BE2C (cell line): ENCODE measurements at places on chromosomes 6 and 20.

- DNase-seq = no peak
Observed at GRCh38 chr20:4427940-4428586, 293.6 kb upstream of the PRND start.

DNA sequence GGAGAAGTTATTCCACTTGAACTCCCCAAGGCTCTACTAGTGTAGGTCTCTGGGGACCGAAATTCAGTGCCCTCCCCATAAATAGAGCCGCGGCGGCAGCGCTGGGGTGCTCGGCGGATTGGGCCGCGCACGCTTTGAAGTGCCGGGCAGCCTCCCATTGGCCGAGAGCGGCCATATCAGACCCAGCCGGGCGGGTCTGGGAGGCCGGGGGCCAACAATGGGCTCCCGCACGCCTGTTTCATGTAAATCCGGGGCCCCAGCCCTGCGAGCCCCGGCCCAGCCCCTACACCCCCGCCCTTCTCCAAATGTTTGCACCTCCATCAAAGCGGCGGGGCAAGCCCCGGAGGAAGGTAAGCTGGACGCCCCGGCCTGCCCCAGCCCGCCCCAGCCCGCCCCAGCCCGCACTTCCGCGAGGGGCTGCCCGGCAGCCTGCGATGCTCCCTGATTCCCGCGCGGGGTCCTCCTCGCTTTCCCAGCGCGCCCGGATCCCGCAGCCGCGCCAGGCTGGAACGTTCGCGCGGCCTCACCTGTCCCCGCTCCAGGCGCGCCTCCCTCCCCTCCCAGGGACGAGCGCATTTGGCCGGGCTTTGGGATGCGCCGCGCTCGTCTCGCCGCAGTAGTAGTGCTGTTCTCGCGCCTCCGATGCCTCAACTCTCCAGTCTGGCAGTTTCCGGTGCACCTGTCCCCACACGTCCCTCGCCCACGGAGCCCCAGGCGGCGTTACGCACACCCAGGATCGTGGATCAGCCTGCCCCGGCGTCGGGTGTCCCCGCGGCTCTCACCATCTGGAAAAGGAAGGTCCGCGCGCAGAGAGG, at the start of gene TBXT:
TSS of gene TBXT (minus strand) at position 51 of the 815 bp plus-strand sequence. CDS start 260 bp downstream, outside the sequence.
- DNase-seq = peak; percentile 38

DNA sequence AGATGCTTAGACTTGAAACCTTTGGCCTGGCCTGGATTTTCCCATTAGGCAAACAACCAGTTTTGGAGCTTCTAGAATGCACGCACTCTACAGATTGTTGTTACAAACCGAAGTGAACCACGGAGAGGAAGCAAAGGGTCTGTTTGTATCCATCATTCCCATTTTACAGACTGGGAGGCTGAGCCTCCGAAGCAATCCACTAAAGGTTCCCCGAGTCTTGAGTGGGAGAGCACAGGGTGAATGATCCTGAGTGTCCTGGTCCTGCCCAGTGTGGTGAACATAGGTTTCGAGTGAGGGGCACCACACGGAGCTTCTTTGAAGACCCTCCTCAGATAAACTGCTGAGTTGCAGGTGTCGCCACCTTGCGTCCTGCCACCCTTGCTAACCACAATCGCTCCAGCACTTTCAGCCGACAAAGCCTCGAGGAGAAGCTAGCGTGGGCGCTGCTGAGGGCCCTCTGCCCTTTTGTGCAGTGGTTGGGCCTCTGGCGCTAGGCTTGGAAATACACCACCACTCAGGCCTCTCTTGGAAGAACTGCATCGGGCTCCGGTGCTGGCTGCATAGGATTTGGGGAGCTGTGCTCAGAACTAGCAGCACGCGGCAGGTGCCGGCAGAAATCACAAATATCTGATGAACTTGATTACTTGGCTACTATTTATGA, 1.4 kb upstream of the PRDM13 start:
- no peak for DNase-seq

DNA sequence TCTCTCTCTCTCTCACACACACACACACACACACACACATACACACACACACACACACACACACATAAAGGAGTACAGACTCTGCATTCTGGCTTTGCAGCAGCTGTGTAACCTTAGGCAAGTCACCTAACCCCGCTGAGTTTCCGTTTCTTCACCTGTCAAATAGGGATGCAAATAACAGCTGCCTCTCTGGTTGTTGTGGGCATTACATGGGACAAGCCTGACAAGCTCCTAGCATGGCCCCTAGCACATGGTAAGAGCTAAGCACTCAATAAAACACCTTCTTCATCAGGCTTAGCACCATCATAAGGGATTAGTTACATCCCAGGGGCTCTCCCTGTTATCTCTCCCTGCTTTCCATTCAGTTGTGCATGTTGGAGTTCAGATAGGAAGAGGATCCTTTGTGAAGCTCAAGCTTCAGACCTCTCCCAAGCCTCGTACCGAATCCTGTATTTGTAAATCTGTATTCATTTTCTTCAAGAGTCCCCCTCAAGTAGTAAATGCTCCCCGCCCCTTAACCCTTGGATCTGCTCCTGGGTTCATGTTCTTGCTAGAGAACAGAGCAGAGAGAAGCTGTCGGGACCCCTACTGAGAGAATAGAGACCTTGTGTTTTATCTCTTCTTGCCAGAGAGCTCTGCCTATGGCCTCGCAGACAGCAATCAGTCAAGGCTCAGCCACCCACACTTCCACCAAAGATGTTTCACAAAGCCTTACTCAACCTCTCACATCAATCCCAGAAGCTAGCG, 2.2 kb downstream of the SLC13A3 start:
- no peak for DNase-seq

- DNase-seq = no peak
Observed at GRCh38 chr6:157403686-157404051, 22.7 kb downstream of the ZDHHC14 start.

GRCh38 chr20:35972462-35972861, 4.1 kb downstream of the CNBD2 start:
- DNase-seq = no peak

DNA sequence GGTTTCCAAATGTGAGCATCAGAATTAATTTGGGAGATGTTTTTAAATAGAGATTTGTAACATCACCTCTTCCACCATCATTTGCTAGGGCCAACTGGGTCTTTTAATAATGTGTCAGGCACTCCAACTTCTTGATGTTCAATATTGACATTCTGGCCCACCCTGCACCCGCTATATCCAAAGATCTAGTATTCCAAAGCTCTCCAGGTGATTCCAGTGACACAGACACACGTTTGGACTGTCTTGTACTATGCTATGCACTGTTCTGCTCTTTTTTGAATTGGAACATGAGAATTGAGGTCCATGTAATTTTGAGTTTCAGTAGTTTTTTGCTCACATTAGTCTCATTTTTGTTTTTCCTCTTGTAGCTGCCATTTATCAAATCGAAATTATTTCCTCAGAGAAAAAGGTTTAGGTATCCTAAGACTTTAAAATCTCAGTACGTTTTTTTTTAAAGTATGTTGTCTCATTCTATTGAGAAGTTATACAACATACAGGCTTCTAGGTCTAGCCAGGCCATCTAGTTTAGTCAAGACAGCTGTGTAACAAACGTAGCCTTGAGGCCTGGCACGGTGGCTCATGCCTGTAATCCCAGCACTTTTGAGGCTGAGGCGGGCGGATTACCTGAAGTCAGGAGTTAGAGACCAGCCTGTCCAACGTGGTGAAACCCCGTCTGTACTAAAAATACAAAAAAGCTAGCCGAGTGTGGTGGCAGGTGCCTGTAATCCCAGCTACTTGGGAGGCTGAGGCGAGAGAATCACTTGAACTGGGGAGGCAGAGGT, 3.1 kb downstream of the BICRAL start:
- no peak for DNase-seq

- no peak for DNase-seq
Observed at GRCh38 chr6:128723667-128724066, 159.3 kb upstream of the LAMA2 start.

DNA sequence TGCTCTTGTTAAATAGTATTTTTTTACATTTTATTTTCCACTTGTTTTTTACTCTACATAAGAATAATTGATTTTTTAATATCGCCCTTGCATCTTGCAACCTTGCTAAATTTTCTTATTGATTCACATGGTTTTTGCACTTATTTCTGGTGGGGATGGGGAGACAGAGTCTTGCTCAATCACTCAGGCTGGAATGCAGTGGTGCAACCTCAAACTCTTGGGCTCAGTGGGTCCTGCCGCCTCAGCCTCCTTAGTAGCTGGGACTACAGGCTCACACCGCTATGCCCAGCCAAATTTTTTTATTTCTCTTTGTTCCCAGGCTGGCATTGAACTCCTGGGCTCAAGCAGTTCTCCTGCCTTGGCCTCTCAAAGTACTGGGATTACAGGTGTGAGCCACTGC, 30.3 kb downstream of the LIN28B start:
- DNase-seq = no peak

DNA sequence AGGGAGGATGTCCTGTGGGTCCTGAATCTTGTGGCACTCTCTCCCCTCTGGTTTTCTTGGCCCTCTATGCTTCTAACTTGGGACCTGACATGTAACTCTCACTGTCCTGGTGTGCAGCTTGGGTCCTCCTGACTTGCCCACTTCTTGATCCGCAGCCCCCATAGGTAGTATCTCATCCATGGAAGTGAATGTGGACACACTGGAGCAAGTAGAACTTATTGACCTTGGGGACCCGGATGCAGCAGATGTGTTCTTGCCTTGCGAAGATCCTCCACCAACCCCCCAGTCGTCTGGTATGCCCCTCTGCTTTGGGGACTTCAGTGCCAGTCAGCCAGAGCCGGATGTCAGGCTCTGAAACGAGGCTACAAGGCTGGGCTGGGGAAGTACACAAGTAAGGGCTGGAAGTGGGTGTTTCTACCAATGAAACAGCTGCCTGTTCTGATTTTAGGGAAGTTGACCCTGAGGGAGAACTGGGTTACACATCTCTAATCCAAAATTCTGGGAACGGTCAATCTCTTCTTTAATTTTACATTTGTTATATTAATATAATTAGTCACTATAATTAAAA, 641 bp downstream of the DBNDD2 start:
- DNase-seq = no peak

DNA sequence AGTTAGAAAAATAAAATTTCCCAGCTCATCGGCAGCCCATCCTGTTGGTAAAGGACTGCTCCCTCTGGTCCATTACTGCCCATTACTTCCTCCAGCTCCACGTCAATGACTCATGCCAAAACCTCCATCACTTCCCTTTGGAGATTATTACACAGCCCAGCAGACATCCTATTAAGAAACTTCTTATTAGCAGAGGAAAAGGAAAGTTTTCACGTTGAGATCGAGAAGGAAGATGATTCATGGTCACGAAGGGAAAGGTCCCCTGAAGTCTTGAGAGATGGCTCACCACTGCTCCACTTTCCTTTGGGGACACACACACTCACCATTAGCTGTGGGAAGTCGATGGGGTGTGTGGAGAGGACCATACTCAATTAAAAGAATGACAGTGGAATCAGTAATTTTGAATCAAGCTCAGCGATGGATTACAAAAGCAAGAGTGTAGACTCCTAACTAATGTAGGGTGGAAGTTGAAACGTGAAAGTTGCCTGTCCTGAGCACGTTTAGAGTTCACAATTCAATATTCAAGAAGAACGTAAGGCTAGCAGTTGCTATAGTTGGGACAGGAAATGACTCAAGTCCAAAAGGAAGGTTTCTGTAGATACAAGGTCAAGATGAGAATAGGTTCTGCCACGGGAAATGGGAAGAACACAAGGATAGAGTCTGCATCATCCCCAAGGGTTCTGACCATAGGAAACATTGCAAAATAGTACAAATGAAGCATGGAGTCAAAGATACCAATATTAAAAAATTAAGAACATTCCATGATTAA, 21.6 kb downstream of the SASH1 start:
- no peak for DNase-seq

DNA sequence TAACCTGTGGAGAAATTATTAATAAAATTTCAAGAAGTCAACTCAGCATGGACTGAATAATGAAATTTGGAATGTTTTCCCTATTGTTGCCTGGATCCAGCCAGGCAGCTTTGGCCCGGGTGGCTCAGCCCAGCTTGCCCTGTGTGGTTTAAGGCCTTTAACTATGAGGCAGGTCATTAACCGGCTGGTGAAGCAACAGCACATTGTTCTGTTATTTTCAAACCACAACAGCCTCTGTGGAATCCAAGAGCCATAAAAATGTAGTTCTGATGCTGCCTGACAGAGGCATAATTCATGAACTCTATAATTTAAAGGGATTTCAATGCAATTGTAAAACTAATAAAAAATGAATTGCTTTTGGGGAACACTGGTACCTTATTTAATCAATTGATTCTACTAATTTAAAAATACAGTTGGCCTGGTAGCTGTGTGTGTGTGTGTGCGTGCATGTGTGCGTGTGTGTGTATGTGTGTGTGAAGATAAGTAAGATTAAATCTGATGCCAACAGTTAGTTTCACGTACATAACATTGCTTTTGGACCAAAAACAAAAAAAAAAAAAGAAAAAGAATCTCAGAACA, 117.7 kb downstream of the RPS12 start:
- DNase-seq = no peak

GRCh38 chr6:89597372-89597771, 41.2 kb downstream of the LYRM2 start:
- DNase-seq = no peak

DNA sequence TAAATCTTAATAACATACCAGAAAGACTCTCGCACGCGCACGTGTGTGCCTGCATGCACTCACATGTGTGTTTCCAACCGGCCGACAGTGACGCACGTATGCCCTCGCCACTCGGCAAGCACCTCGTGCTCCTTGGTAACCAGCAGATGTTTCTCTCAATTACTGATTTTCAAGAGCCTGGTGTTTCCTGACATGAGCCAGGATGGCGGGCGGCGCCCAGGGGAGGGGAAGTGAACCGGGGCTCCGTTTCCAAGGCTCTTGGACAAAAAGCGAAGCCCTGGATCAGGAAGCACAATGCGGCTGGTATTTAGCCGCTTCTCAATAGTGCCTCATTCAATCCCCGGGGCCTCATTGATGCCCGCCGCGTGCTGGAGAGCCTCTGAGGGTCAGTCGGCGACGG, 37.7 kb downstream of the PMEPA1 start:
- peak; percentile 52 for DNase-seq

DNA sequence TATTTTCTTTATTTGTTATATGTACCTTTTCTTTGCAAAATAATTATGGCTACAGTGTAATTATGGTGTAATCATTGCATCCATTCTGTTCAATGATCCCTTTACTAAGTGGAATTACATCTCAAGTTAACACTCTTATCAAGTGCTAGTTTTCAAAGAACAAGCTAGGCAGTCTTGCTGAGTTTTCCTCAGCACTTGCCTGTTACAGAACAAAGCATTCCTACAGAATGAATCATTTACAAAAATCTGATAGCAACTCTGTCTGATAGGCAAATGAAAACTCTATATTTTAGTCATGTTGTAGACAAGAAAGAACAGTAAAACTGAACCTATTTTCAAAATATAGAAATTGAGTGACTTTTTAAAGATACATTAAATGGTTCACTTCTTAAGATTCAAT, 109.8 kb upstream of the POU3F2 start:
- DNase-seq = no peak
